HS-5 (cell line): ENCODE measurements at places on chromosomes 11 and 22.

GRCh38 chr11:123330071-123330470, 100.0 kb upstream of the GRAMD1B start:
- DNase-seq: no peak

DNA sequence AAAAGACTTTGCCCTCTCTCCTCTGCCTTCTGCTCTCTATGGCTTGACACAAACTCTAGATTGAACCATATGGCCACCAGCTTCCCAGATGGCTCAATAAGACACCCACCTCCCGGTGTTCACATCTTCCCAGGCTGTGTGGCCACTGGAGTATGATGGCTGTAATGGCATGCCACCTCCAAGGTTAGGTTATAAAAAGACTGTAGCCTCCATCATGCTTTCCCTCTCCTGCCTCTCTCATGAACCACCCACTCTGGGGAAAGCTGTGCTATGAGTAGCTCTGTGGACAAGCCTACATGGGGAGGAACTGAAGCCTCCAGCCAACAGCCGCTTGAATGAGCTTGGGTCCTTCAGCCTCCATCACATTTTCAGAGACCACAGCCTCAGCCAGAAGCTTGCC, 479.2 kb downstream of the MIAT start:
- no peak for DNase-seq

DNA sequence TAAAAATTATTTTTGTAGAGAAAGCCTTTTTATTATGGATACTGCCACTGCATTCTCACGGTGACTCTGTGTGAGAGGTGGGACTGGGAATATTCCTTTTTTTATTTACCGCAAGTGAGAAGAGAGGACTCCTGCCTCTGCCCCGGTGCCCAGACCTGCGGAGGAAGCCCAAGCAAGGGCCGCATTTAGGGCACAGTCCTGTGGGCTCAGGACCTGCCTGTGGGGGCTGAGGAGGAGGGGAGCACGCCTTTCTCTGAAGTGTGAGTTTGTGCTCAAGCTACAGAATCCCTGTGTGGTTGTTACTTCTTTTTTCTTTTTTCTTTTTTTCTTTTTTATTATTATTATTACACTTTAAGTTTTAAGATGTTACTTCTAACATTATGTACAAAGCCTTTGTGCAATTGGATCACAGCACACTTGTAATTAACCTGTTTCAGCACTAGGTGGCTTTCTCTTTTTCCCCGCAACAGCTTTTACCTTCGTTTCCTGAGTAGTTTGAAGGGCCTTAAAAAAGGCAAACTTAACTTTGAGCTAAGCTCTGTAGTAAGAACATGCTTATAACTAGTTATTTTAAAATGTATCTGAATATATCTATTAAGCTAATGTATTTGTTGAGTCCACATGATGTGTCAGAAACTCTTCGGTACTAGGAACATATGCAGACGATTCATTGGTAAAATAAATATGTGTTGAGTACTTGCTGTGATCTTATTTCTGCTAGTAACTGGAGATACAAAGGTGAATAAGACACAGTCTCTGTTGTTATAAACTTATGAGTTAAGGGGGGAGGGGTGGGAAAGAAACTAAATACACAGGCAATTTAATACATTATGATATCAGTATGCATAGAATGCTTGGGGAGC, 18.3 kb downstream of the AMOTL1 start:
- DNase-seq: no peak

- no peak for DNase-seq
Measured at GRCh38 chr22:37709445-37709765, 12.6 kb downstream of the TRIOBP start.

DNA sequence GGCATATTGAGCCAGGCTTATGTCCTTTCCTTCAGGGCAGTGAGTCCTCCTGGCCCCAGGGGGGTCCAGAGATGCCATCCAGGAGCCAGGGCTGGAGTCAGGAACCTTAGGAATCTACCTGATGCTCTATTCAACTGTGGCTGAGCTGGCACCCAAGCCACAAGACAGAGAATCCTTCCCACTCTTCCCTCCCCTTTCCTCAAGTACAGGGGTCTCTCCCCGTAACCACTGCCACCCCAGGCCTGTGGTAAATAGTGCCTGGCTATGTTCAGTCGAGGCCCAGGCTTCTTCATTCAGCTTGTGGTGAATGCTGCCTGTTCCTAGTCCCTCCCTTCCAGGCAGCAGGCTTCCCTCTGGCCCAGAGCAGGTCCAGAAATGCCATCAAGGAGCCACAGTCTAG, 45.5 kb upstream of the THY1 start:
- no peak for DNase-seq

GRCh38 chr11:64586366-64586765, 4.7 kb upstream of the SLC22A12 start:
- no peak for DNase-seq

DNA sequence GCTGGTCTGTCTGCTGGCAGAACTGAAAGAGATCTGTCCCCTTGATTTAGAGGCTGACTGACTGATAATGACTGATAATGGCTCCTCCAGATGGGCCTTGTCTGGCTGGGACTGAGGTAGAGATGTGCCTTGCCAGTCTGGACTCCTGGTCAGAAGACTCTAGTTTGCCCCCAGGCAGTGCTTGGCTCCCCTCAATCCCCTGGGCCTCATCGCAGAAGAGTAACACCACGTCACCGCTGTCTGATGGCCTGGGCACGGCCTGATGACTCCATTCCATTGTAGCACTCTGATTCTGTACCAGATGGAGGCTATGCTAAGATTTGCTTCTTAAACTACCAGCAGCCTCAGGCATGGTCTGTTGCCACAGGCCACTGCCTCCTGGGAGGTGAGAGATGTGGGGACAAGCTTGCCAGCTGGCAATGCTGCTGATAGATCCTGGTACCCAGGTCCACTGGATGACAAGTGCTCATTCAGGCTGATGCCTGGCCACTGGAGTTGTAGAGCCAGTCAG, 19.1 kb downstream of the CYB5R2 start:
- DNase-seq: no peak

DNA sequence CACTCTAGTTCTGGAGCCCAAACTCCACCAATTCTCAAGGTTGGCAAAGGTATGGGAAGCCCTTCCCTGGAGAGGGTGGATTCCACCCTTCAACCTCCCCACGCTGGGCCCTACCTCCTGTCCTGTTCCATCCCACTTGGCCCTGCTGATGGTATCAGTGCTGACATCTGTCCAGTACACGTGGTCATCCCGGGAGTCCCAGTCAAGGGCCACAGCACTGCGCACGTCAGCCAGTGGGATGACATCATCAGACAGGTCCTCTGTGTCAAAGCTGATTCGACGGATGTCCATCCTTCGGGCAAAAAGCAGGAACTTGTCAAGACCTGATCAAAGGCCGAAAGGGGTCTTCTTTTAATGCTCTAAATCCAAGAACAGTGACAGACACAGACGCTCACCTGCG, 32.1 kb downstream of the LRP4 start:
- no peak for DNase-seq

DNA sequence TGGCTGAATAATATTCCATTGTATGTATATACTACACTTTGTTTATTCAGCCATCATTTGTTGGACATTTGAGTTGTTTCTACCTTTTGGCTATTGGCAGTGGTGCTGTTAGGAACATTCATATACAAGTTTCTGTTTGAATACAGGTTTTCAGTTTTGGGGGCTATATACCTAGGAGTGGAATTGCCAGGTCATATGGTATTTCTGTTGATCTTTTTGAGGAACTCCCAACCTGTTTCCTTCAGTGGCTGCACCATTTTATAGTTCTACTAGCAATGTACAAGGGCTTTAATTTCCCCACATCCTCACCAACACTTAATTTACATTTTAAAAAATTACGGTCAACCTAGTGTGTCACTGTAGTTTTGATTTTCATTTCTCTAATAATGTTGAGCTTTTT, 54.6 kb downstream of the HSD17B12 start:
- DNase-seq: no peak

GRCh38 chr11:32462011-32462690, 26.8 kb upstream of the WT1 start:
- no peak for DNase-seq

DNA sequence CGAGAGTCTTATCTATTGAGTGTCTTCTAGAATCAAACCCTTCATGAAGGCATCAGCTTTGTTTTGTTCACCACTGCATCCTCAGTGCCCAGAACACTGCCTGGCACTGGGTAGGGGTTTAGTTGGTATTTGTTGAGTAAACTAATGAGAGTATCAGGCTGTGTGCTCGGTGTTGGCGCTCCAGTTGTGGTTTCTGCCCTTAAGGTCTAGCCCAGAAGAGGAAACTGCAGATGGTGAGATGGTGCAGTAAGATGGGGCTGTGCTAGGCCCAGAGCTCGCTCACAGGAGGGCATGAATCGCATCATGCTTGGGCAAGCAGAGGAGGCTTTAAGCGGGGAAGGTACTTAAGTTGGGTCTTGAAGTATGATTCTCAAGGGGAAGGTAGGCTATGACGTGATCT, 97.2 kb downstream of the FBXO7 start:
- DNase-seq: no peak

GRCh38 chr22:26041931-26042330, 127.3 kb upstream of the SEZ6L start:
- DNase-seq: no peak

GRCh38 chr11:17014833-17015626, 816 bp upstream of the PLEKHA7 start:
- DNase-seq: no peak

DNA sequence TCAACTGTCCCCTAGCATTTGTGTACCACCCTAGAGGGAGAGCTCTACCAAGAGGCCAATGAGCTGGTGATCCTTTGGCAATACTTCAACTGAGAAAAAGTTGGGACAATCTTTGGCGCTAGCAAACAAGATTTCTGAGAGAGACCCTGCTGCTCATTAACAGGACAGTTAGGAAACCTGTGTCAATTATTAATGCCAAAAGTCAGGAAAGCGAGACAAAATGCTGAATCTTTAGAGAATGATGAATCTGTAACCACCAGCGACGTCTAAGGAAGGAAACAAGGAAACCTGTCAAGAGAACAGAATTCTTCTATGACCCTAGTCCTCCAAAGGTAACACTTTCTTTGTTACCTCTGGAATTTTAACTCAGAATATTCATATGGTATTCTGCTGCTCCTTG, 19.9 kb downstream of the LARGE2 start:
- DNase-seq: no peak

DNA sequence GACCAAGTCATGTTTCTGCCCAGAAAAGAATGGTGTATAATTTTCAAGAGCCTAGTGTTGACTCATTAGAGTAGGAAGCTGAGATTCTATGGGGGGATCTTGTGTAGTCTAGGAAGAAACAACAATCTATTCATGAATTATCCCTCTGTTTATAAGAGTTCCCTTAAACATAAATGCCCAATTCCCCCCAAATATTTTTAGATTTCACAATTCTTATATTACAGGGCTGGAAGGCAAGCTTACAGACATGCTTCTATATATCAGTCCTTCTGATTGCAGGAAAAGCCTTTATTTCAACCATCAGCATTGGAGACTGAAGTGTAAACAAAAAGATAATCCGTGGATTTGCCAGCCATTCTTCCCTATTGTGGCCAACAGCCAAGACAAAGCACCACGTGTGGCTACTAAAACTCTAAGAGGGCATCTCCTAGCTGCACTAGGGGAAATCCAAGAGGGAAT, 71.4 kb downstream of the NAT10 start:
- DNase-seq: no peak

DNA sequence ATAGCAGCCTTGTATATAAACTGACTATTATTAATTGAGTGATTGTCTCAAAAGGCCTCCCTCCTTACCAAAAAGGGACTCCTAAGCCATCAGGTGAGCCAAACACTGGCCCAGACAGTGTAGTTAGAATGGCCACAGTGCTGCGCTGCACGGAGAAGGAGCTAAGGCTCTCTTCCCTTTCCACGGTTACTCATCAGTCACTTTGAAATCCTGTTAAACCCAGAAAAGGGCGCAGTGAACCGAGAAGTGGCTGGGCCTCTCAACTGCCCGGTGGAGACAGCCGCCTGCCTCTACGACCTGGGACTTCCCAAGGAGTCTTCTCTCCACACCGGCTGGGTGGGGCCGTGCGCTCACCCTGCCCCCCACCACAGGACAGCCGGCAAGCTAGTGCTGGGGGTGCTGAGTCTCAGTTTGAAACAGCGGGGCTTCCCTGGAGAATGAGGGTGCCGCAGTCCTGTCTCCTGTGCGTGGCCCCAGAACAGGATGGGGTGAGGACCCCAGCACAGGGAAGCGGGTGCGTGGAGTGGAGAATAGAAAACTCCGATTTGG, 1.3 kb downstream of the MYH9 start:
- no peak for DNase-seq

DNA sequence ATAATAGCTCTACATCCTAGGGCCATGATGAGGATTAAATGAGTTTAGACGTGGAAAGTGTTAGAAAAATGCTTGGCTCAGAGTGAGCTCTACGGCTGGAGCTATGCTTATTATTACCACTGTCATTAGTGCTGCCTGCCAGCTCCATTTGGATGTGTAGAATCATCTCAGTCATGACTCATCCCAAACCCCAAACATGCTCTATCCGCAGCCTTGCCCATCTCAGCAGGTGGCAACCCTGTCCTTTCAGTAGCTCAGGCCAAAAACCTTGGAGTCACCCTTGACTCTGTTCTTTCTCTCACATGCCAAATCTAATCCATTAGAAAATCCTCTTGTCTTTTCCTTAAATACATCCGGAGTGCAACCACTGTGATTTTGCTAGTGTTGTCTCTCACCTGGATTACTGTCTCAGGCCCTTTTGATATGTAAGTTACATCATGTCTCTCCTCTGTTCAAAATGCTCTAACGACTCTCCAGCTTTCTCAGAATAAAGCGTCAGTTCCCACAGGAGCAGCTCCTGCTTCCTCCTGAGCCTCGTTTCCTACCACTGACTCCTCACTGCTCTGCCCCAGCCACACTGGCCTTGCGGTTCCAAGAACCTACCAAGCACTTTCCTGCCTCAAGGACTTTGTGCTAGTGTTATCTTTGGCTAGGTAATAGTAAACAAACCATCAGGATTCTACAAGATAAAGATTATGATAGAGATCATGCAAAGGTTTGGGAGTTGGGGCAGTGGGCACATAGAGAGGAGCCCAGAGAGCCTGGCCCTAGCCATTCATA, 10.5 kb upstream of the CHRM1 start:
- DNase-seq: no peak

GRCh38 chr22:45344334-45344733, 34.6 kb downstream of the FAM118A start:
- no peak for DNase-seq

DNA sequence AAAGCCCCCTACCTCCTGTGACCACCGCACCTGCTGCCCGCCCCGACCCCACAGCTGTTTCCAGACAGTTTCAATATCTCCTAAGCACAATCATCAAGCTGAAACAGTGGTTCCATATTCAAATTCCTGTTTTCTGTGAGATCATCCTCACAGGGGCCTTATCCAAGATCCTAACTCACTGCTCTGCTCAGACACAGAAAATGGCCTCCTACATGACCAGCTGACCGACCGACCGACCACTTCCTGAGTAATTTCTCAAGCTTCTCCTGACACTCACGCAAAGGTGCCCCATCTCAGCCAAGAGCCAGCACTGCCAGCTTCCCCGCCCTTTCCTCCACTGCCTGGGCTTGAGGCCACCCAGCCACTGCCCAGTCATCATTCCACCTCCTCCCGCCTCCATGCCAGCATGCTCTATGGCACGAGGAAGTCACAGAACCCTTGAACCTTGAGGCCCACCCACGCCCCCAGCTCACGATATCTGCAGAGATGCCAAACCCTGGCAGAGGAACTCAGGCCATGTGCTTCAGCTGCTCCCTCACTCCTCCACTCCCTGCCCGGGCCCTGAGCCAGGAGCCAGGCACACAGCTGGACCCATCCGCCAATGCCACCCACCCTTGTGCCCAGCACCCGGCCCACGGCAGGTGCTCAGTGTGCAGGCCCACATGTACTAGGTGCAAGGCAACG, 14.0 kb downstream of the KIAA0930 start:
- DNase-seq: no peak

GRCh38 chr11:109012991-109013390, 348.1 kb downstream of the DDX10 start:
- no peak for DNase-seq
